Hematopoietic multipotent progenitor cell treated with erythropoietin and hydrocortisone succinate and interleukin-3 and kit ligand, for 15 days (in vitro differentiated cells): ENCODE measurements at places on chromosomes 4 and X.
A peak's percentile ranks its signal among the peaks of the same experiment; 100 is the strongest.

DNA sequence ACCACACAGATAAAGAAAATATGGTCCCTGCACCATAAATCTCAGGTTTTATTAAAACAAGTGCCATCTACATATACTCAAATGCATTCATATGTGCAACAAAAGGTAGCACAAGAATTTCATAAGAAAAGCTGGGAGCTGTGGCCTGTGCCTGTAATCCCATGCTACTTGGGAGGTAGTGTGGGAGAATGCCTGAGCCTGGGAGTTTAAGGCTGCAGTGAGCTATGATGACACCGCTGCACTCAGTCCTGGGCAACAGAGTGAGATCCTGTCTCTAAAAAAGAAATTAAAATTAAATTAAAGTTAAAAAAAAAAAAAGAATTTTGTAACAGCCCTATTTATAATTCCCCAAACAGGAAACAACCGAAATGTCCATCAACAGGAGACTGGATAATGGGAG lies 81.3 kb upstream of the JADE1 start:
- DNase-seq = no peak

DNA sequence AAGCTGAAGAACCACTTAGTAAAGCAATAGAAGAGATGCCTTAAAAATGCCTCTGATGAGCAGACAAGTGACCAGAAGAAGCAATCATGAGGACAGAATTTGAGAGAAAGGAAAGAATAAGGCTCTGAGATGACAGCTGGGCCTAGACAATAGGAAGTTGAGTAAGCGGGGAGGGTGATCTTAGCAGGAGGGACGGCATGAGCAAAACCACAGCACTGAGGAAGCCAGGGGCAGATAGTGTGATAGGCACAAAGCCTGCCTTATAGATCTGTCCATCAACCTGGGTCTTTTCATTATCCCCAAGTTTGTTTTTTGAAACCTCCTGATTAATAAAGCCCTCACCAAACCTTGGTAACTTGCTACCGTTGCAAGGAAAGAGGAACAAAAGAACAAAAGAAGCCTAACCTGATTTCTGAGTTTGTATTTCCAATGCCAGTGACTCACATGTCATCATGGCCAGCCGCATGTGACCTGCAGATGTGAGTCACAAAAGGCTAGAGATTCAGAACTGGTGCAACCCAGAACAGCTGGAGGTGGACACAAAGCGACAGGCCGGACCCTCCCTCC lies 55.7 kb upstream of the PPARGC1A start:
- no peak for DNase-seq

- DNase-seq = no peak
Measured at GRCh38 chr4:38896940-38897339, 29.3 kb downstream of the FAM114A1 start.

DNA sequence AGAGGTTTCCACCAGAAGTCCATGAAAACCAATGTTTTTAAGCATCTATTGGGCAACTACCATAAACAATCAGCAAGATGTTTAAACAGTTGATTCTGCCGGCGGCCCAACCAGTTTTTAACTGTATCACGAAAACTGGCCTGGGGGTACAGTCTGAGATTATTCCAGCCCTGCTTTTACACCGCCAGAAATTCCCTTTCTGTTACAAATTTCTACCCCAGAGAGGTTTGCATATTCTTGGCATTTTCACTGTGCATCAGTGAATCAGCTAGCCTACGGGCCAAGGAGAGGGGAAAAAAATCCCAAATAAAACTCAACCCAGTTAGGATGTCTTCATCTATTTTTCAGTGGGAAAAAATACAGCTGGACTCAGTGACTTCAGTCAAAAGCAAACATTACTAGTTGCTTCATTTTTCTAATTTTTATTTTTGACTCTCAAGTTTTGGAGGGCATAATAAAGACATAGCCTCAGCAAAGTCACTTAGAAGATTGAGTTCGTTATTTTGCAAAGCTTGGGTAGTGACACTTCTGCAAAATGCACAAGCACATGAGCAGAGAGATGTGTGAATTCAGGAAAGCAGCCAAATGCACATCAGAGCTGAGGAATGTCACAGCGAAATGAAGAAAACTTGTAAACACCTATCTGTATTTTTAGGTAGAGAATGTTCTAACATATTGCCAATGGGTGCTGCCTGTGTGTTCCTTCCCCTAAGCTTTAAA lies 167.8 kb upstream of the GK2 start:
- DNase-seq = no peak

- no peak for DNase-seq
Measured at GRCh38 chr4:56048383-56048701, 99.6 kb downstream of the CEP135 start.

- DNase-seq = no peak
Measured at GRCh38 chrX:24542756-24543155, 77.7 kb downstream of the PDK3 start.

- no peak for DNase-seq
Measured at GRCh38 chr4:8500966-8501365, 60.4 kb downstream of the TRMT44 start.

- no peak for DNase-seq
Measured at GRCh38 chr4:69656653-69657158, 3.7 kb upstream of the UGT2A1 start.

DNA sequence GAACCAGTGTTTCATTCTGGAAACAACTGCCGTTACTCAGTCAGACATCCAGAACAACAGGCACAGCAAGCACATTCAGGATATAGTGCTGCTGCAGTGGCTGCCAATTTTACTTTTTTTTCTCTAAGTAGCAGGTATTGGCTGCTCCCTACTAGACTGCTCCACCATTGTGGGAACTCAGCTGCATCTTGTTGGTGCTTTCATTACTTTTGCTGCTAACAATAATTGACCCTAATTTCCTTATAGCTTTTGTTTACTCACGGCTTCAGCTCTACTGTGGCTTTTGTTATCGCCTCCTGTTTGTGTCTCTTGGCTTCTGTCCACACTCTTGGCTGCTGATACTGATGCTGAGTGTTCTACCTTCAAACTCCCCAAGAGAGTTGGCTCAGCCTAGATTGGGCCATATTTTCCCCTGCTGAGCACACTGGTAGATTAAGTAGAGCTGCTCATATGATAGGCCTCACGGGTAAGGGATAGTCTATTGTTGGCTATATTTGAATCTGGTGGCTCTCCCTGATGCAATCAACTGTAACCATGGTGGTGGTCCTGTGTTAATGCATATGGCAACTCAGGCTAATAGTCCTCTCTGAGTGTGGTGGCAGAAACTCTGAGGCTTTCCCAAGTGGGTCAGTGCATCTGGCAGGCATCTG lies 44.5 kb upstream of the IL2 start:
- no peak for DNase-seq

DNA sequence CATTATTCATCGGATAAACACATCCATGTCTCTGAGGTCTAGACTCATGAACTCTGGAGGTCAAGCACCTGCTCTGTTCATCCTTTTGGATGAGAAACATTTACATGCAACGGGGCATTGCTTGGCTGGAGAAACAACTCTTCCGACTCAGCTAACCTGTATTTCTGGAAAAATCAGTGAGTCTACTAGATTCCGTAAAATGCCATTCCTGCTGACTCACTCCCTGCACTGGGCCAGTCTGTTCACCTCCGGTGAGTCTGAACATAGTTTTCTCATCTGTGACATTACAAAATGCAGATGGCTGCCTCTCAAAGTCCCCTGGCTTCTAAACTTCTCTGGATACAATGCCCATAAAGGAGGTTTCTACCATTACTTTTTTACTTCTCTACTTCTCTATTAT lies 185.7 kb upstream of the HS3ST1 start:
- DNase-seq = no peak

DNA sequence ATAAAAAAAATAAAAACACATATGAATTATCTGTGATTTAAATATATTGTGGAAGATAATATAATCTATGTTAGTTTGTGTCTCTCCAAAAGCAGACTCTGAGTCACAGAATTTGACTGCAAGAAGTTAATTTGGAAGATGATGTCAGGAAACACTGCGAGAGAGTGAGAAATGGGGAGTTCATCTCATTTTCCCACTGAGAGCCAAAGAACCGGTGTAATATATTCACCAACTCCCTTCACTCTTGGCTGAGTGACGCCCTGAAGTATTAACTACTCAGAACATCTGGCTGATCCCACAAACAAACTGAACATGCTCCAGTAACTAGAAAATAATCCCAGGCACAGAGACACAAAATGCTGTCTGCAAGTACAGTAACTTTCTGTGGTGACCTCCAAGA lies 345.8 kb upstream of the SPANXN1 start:
- DNase-seq = no peak

DNA sequence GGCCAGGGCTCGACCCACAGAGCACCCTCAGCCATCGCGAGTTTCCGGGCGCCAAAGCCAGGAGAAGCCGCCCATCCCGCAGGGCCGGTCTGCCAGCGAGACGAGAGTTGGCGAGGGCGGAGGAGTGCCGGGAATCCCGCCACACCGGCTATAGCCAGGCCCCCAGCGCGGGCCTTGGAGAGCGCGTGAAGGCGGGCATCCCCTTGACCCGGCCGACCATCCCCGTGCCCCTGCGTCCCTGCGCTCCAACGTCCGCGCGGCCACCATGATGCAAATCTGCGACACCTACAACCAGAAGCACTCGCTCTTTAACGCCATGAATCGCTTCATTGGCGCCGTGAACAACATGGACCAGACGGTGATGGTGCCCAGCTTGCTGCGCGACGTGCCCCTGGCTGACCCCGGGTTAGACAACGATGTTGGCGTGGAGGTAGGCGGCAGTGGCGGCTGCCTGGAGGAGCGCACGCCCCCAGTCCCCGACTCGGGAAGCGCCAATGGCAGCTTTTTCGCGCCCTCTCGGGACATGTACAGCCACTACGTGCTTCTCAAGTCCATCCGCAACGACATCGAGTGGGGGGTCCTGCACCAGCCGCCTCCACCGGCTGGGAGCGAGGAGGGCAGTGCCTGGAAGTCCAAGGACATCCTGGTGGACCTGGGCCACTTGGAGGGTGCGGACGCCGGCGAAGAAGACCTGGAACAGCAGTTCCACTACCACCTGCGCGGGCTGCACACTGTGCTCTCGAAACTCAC lies 3.6 kb downstream of the MID1IP1 start:
- DNase-seq = peak; percentile 16

- no peak for DNase-seq
Measured at GRCh38 chrX:28278251-28278650, 297.0 kb upstream of the DCAF8L1 start.

GRCh38 chrX:53330331-53330730 lies 48.9 kb upstream of the IQSEC2 start:
- no peak for DNase-seq

- DNase-seq = no peak
Measured at GRCh38 chrX:30618160-30618765, 35.0 kb upstream of the GK start.

GRCh38 chrX:9765737-9766097 lies at the start of gene GPR143:
Gene GPR143 (minus strand): TSS chrX:9765847. CDS start chrX:9765817, 30 bp downstream.
- no peak for DNase-seq

DNA sequence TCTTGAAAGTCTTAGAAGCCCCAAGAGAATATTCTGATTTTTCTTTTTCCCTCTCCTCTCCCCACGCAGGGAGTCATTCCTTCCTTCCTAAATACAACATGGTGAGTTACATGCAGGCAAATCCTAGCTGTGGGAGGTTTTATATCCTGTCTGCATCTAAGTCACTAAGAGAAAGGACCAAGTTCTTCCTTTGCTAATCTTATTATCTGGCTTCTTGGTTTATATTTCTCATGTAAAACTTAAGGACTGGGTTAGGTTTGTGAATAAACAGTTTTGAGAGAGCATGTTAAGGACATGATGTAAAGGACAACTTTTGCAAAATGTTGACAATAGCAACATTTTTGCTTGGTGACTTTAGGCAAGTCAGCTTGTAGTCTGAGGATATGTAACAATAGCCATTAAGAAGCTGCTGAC lies 5.1 kb upstream of the CXCL9 start:
- DNase-seq = no peak

DNA sequence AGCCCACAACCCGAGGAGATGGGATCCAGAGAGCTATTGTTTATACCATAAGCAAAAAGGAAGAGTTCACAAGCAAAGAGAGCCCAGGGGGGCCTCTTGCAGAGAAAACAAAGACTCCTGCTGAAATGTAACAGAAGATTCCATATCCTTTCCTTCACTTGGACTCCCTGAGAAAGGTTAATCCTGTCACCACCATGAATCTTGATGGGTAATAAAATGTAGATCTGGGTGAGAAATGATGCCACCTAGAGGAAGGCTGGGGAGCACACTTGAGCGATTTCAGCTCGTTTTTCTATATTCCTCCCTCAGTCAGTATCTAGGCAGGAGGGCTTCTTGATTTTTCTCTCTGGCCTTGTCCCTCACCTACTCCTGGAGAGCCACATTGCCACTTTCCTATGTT lies 10.2 kb upstream of the KCNE5 start:
- peak; percentile 18 for DNase-seq

GRCh38 chrX:11187001-11187400 lies 75.9 kb downstream of the HCCS start:
- DNase-seq = no peak

DNA sequence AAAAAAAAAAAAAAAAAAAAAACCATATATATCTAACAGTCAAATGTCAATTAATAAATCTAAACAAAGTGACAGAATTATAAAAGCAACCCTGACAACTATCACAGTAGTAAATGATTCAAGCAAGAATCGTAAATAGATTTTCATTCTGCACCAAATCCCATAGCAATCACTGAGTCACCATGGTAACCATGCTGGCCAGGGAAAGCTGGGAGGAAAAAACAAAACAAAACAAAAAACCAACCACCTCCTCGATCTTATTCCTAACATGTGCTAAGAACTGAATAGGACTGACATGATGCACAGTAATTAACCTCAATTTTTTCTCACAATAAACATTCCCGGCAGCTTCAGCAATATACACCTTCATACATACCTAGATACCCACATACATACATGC lies 30.6 kb upstream of the RAB40A start:
- no peak for DNase-seq

- DNase-seq = no peak
Measured at GRCh38 chr4:93346840-93347239, 481.7 kb upstream of the ATOH1 start.

DNA sequence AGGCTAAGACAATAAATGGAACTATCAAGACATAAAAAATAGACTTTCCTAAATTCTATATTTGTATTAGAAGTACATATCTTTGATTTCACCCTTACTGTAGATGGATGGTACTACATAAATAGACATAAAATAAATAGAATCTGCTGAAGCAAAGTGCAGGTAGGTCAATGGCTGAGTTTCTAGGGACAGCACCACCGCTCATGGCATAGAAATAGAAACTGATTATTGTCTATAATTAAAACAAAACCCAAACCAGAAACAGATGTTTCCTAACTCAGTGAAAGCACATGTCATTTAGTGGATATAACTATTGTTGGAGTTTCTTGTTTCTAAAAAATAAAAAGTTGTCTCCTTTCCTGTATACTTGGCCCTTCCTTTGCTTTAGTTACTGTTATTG lies 387.3 kb upstream of the ADGRL3 start:
- DNase-seq = no peak

- DNase-seq = no peak
Measured at GRCh38 chrX:1903236-1903935, 288.5 kb downstream of the ASMT start.
